ENCODE measurements at places on chromosomes 4 and X.

- no peak for DNase-seq
Observed at GRCh38 chr4:15390494-15390893, 37.3 kb upstream of the C1QTNF7 start.

DNA sequence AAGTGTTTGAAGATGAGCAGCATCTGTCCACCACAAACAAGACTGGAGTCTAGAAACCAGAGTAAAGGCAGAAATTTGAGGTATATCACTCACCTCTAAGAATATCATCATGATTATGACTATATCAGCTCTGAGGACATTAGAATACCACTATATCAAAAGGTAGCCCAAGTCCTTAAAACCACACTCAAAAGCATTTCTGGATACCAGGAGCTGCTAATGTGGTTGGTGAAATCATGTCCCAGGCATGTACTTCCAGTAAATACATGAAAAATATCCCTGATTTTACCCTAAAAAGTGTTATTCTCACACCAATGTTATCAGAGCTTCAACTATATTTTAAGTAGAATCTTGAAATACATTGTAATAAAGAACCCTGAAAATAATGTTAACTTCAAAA lies 136.3 kb upstream of the SMAD1 start:
- no peak for DNase-seq

GRCh38 chr4:145937971-145938611 lies 532 bp downstream of the ZNF827 start:
- DNase-seq: peak; percentile 21

GRCh38 chr4:160980091-160980490 lies 1183.7 kb downstream of the FSTL5 start:
- no peak for DNase-seq

- no peak for DNase-seq
Observed at GRCh38 chr4:18063079-18063478, 41.5 kb upstream of the LCORL start.

DNA sequence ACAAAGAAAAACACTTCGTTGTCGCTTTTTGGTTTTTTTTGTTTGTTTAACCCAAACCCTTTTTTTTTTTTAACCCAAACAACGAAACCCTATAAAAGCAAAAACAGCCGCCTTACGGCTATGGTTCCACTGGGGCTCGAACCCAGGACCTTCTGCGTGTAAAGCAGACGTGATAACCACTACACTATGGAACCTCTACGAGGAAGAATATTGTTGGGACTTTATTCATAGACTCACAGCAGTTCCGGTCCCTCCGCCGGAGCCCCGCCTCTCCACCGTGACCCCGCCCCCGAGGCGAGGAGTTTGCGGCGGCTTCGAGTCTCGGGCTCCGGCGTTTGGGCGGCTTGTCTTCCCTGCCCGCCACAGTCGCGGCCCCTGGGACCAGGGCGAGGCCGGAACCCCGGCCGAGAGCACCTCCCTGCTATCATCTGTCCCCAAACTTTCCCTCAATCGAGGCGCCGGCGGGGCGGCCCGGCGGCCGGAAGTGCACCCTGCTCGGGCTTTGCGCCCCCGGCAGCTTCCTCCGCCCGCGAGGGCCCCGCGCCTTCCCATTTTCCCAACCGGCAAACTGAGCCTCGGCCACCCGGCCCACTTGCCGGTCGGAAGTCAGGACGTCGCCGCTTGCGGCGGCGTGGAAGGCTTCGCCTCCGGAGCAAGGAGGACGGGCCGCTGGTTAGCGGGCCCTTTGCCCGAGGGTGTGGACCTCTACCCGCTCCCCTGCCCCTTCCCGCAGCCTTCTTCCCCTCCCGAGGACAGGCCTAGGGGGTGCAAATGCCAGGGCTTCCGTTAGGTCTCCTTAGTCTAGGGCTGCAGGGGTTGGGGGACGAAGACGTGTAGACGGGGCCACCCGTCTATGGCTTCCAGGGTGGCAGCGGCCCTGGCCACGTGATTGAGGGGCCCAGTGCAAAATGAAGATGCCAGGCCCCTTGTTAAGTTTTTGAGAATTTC lies 3.2 kb upstream of the RS1 start:
- peak; percentile 80 for DNase-seq

GRCh38 chr4:25861951-25862410 lies 807 bp downstream of the SEL1L3 start:
- no peak for DNase-seq

DNA sequence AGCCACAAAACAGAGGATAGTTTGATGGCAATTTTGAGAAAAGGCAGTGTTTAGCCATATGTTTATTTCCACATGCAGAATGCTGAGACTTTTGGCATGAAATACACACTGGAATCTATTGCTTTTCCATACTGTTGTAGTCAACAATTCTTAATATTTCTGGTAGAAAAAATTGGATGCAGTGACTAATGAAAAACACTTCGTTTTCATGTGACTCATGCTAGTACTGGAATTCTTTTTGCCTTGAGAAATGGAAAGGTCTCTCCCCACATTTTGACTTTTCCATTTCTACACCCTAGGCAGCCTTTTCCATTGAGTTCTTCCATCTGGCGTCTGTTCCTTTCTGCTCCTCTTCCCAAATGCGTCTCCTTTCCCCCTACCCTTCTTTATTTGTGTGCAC lies 425.2 kb upstream of the FTHL17 start:
- DNase-seq: no peak

GRCh38 chrX:19100586-19100985 lies 21.7 kb downstream of the ADGRG2 start:
- no peak for DNase-seq

DNA sequence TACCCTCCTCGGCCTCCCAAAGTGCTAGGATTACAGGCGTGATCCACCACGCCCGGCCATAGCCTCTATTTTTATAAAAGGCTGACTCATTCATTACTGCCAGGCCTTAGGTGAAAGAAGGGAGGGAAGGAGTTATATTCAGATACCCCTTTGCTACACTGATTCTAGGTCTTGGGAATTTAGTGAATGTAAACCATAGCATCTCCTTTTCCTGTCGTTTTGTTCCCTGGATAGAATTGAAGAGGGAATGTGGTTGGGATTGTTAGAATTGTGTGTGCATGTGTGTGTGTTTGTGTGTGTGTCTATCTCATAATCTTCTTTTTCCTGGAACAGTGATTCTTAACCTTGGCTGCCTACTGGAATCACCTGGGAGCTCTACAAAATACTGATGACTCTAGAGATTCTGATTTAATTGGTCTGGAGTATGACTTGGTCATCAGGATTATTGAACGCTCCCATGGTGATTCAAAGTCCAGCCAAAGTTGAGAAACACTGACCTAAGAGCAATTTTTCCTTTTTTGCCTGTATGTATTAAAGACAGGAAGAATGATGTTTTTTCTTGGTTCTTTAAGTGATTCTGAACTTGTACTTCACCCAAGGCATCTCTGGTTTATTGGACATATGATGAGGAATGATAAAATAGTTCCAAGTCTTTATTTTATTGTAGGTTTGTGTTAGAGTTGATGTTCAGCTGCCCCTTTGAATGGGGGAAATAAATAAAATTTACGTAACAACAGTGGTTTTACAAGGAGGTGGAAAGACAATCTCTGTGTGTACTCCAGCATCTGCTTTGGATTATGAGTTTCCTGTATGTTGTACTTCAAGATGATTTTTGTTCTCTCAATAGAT lies 37.0 kb downstream of the NAP1L5 start:
- no peak for DNase-seq

GRCh38 chr4:30294295-30294694 lies 425.9 kb upstream of the PCDH7 start:
- no peak for DNase-seq

GRCh38 chr4:89109841-89110540 lies 1.3 kb upstream of the TIGD2 start:
- DNase-seq: no peak

GRCh38 chrX:41828826-41829225 lies 94.5 kb downstream of the CASK start:
- no peak for DNase-seq

- DNase-seq: peak; percentile 34
Observed at GRCh38 chr4:21765810-21766407, 182.7 kb downstream of the KCNIP4 start.

GRCh38 chr4:80361329-80361900 lies 25.9 kb downstream of the CFAP299 start:
- no peak for DNase-seq

DNA sequence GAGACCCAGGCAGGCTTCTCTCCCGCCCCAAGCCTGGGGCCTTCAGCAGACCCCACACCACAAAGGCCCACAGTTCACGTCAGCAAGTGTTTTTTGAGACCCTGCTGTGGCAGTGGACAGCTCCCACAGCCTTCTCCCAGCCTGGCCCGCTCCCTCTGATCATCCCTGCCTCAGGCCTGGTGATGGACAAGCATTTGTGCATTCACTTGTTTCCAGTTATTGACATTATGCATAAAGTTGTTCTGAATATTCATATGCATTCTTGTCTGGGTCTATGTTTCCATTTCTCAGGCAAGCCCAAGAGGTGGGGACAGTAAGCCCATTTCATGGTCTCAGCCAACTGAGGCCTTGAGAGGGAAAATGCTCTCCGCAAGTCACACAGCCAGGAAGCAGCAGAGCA lies 14.7 kb downstream of the TRO start:
- DNase-seq: no peak

- DNase-seq: no peak
Observed at GRCh38 chrX:48573690-48574269, 504 bp upstream of the RBM3 start.

DNA sequence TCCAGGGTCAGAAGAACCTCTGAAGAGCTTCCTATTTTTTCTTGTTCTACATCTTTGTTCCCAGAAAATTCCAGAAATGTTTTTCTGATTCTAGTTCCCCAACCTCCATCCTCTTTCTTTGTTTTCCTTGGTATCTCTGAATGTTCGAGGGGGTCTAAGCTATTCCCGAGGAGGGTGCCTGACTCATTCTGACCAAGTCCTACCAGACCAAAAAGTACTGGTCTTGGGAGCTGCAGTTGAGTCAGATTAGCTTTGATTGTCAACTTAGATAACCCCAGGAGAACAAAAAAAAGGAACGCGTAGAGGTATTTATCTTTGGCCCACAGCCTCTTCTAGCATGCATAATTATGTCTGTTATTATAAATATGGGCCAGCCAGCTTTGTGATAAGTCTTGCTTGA lies 12.1 kb upstream of the TENM3 start:
- DNase-seq: no peak

- no peak for DNase-seq
Observed at GRCh38 chr4:1022051-1022738, 10.8 kb downstream of the FGFRL1 start.

DNA sequence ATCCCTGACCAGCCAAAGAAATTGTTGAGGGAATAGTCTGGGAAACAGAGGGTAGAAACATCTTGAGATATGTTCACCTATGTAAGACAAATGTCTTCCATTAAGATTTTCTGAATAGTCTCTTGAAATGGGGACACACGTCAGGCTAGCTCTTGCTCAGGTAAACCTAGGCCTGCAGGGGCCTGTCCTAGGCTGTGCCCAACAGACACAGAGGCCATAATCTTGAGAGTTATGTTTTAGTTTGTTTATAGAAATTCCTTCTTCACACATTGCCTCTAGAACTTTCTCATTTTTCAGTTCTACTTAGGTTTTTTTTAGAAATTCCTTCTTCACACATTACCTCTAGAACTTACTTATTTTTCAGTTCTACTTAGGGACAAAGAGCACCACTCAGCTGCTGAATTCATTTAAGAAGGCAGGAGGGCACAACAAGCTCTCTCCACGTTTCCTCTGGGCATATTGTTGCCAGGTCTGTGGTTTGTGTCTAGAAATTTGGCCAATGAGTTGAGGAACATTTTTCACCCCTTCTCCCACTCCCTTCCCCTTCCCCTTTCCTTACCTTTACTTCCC lies 94.9 kb downstream of the ARHGAP24 start:
- no peak for DNase-seq
